ENCODE measurements at places on chromosomes 6 and 20.

- no peak for DNase-seq
Measured at GRCh38 chr6:167394820-167395219, 69.9 kb downstream of the TTLL2 start.

DNA sequence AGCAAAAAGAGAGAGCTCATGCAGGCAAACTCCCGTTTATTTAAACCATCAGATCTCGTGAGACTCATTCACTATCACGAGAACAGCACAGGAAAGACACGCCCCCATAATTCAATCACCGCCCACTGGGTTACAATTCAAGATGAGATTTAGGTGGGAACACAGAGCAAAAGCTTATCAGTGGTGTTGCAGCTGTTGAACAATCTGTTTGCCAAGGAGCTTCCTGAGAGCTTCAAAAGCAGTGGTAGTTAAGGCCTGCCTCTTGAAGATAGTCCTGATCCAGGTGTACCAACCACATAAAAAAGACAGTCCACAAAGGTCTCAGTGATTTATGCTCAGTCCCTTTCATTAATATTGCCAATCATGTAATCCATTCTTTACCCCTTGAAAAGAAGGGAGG is 269.4 kb upstream of the IRAK1BP1 start:
- no peak for DNase-seq

- DNase-seq = no peak
Measured at GRCh38 chr6:43186706-43187105, 4.7 kb downstream of the CUL9 start.

GRCh38 chr6:121764493-121764892 is 329.0 kb downstream of the GJA1 start:
- no peak for DNase-seq

GRCh38 chr6:46062312-46062711 is 46.7 kb upstream of the CLIC5 start:
- DNase-seq = no peak

DNA sequence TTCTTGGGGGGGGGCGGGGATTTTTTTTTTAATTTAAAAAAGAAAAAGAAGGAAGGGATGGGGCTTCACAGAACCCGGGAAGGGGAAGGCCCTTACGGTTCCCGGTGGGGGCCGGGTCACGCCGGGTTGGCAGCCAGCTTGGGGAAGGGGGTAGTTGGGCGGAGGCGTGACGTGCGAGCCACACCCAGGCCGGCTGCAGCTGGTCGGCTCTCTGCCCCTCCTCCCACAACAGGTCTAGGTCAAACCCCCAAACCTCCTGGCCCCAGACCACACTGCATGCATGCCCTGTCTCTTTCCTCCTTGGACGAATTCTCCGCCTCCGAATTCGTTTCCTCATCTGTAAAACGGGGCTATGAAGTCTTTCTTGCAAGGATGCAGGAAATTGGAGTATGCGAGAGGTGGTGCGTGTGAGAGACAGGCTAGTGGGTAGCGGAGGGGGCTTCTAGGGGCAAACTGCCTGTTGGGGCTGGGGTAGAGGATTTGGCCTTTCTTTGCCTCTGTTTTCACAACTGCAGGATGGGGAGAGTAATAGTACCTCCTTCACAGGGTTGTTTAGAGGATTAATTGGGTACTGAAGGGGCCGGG is 828 bp downstream of the HCK start:
- DNase-seq = no peak

GRCh38 chr6:107803957-107804356 is 20.2 kb downstream of the SCML4 start:
- DNase-seq = no peak

DNA sequence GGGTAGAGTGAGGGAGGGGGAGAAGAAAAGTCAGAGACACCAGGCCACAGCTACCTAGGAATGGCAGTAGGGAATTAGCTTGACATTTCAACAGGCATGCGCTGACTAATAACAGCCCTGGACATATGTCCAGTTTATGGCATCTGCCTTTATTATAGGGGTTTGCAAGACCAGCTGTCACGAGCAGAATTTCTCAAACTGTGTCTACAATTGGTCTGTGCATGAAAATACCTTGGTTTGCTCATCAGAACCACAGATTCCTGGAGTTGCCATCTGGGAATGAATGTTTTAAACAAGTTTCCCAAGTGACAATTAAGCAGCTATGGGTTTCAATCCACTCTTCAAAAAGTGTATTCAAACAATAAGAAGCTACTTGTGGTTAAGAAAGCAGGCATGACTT is 110.3 kb upstream of the ENPP5 start:
- DNase-seq = no peak

DNA sequence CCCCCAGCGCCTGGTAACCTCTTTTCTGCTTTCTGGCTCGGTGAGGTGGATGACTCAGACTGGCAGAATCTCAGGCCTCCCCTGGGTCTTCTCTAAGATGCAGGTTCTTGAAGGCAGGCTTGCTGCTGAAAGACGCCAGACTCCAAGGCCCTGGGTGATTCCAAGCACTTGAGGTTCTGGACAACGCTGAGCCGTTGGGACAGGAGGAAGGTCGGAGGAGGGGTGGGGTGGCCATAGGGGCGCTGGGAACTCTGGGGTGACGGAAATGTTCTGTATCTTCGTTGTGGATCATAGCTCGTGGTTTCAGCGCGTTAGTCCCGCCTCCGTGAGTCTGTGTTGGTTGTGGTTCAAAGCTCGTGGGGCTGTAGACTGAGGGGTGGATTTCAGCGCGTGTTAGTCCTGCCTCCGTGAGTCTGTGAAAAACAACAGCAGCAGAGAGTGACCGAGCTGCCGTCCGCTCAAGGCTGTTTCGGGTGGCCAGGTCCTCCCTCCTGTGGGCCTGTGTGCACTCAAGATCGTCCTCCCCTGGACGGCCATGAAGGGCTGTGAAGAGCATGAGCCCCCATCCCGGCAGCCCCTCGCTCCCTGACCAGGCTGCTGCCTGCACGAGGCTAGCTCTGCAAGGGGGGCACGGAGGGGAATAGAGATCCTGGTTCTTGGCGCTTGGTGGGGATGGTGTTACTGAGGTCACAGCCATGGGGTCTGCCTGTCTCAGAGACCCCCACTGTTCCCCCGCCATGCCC is 7.7 kb downstream of the NTSR1 start:
- DNase-seq = no peak

- no peak for DNase-seq
Measured at GRCh38 chr20:46210672-46211330, 92.7 kb downstream of the CD40 start.

DNA sequence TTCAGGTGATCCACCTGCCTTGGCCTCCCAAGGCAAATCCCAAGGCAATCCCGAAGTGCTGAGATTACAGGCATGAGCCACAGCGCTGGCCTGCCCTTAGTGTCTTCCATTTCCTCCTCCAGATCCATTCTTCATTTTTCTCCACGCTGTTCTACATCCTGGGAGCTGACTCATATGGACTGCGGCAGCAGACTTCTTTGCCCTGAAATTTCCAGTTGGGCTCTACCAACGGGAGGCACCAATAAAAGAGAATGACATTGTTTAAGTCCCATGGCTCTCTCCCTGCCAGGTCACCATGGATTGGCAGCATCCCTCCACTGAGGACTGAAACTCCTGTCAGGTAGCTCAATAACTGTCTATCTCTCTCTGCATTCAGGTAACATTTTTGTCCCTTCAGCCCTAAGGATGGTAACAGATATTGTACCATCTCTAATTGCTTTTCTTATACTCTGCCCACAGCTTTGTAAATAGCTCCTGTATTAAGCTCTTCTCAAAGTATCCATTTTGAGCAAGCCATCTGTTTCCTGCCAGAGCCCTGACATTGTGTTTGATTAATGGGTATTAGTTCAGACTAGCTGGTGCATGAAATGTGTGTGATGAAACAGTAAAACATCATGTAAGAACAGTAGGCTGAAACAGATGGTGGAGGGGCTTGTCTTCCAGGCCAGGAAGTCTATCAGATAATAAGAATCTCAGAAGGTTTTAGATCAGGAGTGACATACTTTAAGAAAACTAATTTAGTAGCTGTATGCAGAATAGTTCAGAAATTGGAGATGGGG is 3.6 kb downstream of the TBCC start:
- DNase-seq = peak; percentile 80

- no peak for DNase-seq
Measured at GRCh38 chr6:135936606-135937005, 85.1 kb downstream of the PDE7B start.

- DNase-seq = no peak
Measured at GRCh38 chr6:39553860-39554802, 171.1 kb downstream of the KIF6 start.

DNA sequence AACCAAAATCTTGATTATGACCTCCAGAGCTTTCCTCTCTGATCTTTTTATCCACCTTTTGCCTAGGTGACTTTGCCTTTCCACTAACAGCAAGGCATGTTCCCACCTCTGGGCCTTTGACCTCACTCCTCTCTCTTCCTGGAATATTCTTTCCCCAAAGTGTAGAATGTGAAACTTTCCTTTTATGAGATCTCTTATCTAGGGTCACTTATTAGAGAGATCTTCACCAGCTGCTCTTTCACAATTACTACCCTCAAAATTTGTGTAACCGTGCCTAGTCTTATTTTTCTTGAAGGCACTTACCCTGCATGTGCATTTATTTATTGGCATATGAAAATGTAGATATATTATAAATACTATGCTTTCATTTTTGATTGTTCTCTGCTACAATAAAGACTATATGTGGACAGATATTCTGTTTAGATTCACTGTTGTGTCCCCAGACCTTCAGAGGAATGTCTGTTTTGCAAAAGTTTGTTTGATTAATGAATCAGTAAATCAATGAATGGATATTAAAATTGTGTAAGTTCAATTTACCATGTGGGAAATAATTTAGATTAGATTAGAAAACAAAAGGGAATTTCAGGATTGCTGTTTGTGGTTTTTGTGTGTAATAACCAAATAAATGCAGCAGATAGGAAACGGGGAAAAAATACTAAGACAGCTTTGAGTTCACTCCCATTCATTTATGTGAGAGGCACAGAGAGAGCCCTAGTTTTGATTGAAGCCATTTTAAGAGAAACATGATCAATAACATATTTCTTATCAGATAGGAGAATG is 207.0 kb downstream of the ADGB start:
- no peak for DNase-seq

DNA sequence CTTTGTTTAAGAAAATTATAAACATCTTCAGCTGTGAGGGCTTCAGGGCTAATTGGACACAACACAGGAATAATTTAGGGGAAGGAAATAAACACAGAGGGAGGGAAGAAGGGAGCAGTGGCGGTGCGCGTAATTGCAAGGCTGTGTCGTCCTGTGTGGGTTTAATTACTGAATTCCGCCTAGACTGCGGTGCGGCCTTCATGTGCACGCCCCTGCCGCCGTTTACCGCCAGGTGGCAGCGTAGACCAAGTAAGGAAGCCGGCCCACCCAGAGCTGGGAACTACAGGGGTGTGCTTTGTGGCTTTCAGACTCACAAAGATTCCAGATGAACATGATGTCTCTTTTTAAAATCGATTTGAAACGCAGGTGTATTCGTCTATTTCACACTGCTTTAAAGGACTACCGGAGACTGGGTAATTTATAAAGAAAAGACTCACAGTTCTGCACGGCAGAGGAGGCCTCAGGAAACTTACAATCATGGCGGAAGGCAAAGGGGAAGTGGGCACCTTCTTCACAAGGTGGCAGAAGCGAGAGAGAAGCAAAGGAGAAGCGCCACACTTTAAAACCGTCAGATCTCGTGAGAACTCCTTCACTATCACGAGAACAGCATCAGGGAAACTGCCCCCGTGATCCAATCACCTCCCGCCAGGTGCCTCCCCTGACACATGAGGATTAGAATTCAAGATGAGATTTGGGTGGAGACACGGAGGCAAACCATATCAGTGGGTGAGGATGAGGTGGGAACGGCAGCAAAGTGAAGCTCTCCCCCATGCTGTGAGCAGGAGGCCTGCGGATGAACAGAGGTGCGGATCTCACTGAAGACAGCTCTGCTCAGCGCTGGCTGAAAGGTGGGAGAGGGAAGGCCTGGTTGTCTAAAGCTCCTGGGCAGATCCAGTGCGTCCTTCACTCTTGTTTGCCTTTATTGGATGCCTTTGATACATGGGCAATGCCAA is 222.0 kb upstream of the PDE10A start:
- DNase-seq = peak; percentile 1

DNA sequence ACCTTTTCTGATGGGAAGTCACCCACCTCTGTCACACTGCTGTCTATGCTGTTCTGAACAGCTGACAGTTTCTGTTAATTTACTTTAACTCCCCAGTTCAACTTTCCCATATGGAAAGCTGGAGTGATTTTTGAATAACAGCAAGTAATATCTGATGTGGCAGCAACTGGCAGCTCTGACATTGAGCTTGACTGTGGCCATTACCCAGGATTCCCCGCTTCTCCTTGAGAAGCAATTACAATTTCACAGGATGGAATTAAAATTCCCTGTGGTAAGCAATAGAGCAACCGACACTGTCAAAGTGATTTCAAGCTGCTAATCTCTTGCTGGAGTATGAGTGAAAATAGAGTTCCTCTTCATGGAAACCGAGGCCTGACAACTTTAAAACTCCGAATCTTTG is 348.1 kb upstream of the SOX4 start:
- no peak for DNase-seq

DNA sequence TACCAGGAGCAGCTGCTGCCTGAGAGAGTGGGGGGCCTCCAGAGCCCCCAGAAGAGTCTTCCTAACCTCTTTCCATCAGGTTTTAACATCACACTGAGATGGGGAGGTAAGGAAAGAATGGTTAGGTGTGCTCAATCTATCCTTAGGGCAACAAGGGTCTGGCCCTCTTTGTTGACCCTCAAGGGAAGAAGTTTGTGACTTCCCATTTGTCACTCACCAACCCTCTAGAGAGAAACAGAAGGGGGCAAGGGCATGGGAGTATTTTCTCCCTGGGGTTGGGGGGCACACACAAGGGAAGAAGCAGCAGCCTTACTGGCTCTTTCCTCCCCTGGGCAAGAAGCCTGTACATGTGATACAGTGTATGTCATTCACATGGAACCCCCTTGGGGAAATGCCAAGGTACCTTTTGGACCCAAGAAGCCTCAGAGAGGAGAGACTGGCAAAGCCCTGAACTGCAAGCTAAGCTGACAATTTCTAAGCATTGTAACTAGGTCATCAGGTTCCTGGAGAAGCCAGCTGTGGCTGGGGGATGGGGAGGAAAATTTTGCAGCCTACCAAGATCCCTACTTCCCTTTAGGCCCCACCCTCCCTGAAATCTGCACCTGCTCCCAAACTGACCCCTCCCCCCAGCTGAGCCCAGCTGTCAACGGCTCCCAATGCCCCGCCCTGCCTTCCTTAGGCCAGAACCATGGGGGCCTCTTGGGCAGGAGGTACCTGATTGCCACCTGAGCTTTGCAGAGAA is 14.5 kb downstream of the BCL2L1 start:
- DNase-seq = no peak

GRCh38 chr20:52964131-52964530 is 8.0 kb upstream of the TSHZ2 start:
- DNase-seq = no peak
